ENCODE measurements at places on chromosomes 12 and 14.

DNA sequence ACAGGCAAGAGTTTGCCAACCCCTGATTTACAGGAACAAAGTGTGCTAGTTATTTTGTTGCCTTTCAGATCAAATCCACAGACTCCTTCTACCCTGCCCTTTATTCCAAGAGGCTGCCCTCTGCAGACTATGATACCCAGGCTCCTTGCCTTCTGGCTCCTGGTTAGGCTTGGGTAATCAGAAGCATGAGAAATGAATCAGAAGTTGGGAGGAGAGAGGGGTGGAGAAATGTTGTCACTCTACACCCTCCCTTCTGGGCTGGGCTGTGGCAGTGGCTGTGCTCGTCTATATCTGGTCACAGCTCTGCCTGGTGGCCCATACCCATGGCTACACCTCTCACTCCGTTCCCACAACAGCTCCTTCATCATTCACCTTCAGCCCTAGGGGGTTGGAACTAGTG, 204.6 kb upstream of the PLXNC1 start:
- no peak for DNase-seq

GRCh38 chr14:99720941-99721791, 37.1 kb downstream of the CYP46A1 start:
- no peak for DNase-seq

DNA sequence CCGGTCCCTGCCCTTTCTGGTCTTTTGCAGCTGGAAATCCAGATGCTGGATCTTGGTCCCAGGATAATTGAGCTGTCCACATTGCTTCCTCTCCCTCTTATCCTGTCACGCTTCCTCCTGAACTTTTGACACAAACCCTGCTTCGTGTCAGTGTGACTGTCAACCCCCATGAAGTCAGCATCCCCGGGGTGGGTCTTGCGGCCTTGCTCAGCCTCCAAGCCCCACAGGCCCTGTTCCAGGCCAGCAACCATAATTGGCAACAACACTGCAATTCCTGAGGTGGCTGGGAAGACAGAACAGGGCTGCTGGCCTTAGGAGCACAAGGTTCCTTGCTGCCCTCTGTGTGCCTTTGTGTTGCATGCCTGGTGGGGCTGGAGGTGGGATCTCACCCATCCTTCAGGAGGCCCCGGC, 74.9 kb downstream of the NTF3 start:
- no peak for DNase-seq

- no peak for DNase-seq
Observed at GRCh38 chr14:102688290-102688689, 89.0 kb upstream of the TRAF3 start.

DNA sequence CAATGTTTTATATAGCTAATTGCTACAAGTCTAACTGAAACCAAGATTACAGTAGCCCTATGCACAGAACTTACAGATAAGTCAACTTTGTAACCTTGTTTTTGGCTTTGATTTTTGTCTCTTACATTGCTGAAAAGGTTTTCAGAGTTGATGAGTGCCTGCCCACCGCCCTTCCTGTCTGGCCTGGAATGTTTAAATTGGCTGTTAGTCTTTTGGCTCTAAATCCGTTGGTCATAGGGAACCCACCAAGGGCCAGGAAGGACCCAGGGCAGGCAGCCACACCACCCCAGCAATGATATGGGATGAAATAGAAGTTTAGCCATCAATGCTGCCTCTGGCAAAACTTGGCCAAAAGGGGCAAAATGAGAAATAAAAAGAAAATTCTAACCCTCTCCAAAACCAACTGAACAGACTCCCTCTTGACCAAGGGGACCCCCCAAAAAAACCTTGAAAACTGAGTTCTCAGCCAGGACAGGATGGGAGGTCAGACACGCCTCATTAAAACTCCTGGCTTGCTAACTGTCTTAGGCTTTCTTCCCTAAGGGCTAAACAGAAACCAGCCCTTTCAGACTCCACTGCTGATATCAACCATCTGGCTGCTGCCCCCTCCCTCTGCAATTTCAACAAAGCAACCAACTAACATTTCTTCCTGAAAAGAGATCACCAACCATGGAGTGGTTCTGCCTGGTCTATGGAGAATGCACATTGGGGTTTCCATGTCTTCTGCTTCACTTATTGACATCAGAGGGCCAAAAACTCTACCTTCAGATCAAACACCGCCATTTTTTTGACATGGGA, 242.1 kb upstream of the NOS1 start:
- DNase-seq = no peak

- no peak for DNase-seq
Observed at GRCh38 chr14:64889352-64889751, 9.6 kb upstream of the SPTB start.

- DNase-seq = no peak
Observed at GRCh38 chr14:51738754-51739153, 87.0 kb downstream of the FRMD6 start.

DNA sequence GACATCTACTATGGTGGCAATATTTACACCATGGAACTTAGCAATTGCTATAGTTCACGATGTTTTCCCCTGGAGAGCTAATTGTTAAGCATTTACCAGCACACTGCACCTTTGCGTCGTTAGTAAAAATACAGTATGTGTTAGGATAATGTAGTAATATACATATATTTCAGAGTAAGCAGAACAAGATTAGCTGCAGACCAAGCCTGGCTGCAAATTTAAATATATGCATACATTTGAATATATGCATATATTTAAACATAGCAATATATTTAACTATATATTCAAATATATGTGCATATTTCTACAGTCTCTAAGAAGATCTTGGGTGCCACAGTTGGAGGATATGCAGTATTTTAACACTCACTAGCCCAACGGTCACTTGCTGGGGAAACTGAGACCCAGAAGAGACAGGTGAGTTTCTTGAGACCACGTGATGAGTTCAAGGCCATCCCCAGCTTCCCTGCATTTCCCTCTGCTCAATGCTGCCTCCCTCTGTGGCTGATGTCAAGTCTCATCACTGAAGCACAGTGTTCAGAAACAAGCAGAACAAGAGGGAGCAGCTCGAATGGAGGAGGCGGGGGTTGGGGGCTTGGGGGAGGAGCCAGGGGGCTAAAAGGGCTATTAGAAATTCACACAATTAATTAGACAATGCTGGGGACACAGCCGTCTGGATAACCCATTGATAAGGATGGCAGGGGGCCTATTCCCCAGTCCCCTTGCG, 708.0 kb downstream of the MED13L start:
- DNase-seq = no peak

DNA sequence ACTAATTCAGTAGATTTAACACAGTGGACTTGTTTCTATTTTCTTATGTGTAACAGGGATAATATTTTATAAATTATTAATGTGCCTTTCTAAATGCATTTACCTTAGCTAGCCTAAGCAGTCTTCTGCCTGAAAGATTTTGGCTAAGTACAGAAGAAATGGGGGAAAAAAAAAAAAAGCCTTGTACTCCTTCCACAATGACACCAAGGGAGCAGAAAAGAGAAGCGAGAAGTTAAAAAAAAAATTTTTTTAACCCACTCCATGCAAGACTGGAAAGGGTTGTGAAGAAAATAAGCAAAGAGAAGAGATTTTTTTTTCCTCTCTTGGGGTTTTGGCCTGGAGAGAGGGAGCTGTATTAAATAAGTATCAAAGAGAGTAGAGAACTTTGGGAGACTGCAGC, 28.7 kb downstream of the NELL2 start:
- DNase-seq = no peak

DNA sequence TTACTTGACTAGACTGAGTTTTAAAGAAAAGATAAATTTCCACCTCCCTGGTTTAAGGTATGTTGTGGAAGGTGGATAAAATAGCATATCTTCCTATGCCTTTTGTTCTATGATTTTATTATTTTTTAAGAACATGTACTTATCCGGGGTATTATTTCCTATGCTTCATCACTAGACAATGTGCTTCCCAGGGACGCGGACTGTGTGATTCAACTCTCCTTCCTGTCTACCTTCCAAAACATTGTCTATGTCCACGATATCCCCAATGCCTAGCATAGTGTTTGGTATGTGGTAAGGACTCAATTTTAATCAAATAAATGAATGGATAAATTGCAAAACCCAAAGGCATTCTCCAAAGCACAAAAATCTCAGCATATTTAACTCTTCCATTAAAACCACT, 8.3 kb upstream of the CCND2 start:
- DNase-seq = no peak

DNA sequence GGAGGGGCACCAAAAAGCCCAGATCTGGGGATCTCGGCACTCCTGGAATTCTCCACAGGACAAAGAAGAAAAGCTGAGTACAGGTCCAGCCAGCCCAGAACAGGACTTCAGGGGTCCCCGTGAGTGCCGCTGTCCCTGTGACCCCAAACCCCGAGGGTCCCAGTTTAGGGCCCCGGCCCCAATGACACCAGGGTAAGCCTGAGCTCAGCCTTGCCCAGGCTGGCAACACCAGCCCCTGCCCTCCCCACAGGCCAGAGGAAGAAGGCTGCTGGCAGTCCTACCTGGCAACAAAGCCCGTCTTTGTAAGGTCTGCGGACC, 1.8 kb downstream of the CDK2AP1 start:
- DNase-seq = no peak

DNA sequence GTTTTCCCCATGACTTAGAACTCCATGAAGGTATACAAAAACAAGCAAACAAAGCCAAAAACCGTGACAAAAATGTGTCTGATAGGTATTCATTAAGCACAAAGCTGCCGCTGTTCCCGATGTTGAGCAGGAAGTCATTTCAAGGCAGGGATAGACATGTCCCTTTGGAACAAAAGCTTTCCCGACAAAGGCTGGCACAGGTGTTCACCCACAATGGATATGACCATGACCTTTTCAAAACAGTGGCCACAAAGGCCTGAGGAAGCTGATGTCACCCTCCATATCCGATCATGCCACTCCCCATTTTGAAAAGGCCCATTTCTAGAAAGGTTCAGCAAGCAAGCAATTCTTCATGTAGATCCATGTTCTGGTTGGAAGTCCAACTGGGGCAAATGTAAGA, 279.1 kb downstream of the BTG1 start:
- no peak for DNase-seq

DNA sequence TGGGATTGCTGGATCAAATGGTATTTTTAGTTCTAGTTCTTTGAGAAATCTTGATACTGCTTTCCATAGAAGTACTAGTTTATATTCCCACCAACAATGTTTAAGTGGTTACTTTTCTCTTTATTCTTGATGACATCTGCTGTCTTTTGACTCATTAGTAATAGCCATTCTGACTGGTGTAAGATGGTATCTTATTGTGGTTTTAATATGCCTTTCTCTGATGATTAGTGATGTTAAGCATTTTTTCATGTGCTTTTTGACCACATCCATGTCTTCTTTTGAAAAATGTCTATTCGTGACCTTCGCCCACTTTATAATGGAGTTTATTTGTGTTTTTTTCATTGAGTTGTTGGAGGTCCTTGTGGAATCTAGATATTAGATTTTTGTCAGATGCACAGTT, 865.7 kb downstream of the SLC6A15 start:
- DNase-seq = no peak

GRCh38 chr12:8037046-8037663, 4.6 kb downstream of the FOXJ2 start:
- no peak for DNase-seq

GRCh38 chr12:12684375-12685106, 11.4 kb downstream of the GPR19 start:
- no peak for DNase-seq
